ENCODE measurements at places on chromosomes 5 and 9.

GRCh38 chr5:178361657-178362445 lies 129.2 kb upstream of the PHYKPL start:
- no peak for DNase-seq

GRCh38 chr5:148801682-148802276 lies 24.6 kb upstream of the ADRB2 start:
- no peak for DNase-seq

- peak; percentile 40 for DNase-seq
Observed at GRCh38 chr5:172123269-172123692, 64.7 kb downstream of the STK10 start.

DNA sequence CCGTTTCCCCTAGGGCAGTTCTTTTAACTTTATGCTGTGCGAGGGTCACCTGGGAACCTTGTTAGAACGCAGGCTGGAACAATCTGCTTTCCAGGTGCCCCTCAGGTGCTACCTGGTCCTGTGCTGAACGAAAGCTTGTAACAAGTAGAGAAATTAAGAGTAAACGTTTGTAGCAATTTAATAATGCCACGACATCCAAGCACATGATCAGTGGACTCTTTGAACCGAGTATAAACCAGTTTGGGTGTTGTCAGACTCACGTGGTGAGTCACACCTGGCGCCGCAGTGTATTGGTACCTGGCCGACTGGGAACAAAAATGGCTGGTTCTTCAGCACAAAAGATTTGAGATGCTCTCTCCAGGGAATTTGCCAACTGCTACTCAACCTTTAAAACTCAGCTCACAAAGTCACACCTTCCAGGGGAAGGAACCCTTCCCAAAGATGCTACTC lies 926 bp upstream of the MYO10 start:
- no peak for DNase-seq

- DNase-seq, result no peak
Observed at GRCh38 chr9:92599938-92600461, 64.2 kb upstream of the ECM2 start.

GRCh38 chr5:102902135-102902448 lies 147.0 kb downstream of the PAM start:
- no peak for DNase-seq

- peak; percentile 58 for DNase-seq
Observed at GRCh38 chr9:80175286-80176150, 603.8 kb downstream of the TLE4 start.

GRCh38 chr5:79811904-79812303 lies 122.3 kb downstream of the CMYA5 start:
- DNase-seq, result no peak

GRCh38 chr5:143592648-143593047 lies 189.2 kb upstream of the NR3C1 start:
- no peak for DNase-seq

DNA sequence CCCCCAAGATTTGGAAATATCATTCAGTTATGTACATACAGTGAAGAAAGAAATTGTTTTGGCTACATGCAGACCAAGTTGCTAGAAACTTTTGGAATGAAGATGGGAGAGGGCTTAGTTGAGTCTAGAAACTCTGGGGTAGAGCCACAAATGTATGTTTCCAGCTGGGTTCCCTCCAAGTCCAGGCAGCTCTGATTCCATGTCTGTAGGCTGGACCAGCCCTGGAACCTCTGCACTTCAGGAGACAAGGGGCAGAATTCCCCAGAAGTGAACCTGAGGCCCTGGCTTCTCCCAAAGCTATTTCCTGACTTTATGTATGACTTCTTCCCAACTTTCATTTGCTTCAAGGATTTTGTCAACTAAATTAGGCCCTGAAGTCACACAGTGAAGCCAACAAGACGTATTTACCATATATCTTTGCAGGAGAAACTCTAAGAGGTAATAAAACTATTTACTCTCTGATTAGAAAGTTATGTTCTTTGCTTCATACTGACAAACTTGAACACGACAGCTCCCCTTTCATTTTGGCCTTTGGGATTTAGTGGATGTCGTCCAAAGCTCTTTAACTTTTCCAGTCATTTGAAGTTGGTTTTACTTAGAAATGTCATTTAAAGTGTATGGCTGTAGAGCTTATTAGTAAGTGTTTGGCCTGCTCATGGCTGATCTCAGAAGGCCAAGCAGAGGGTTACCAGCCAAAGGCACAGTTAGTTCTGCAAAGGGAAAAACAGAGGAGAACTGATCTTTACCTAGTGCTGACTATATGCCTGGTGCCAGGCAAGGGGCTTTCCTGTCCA lies 152.0 kb upstream of the SLC28A3 start:
- DNase-seq, result no peak
